ENCODE measurements at places on chromosomes 16 and 17. TPM values are rescaled to one million over a fixed set of nuclear protein-coding genes. Genes with fewer than 3 reads are reported as not detected.

DNA sequence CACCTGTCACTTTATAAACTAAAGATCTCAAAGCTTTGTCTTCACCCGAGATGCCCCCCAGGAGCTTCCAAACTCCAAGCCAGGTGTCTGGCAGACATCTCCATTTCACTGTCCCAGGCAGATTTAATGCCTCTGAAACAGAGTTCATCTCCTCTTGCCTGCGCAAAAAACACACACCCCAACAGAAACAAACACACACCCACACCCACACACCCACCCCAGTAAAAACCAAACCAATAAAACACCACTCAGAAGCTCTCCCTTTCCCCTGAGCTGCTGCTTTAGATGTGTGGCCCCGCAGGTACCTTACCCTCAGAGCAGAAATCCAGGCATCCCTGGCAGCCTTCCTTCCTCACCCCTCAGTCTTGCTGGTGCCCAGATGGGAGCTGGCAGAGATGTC, 14.4 kb downstream of the SEC14L1 start:
- H3K4me3 ChIP-seq, result no peak overlapping the region
- H3K27me3 ChIP-seq, result no peaks in the 10 kb centered on the region
- peaks cover 7% of the 10 kb centered on the region for H3K36me3 ChIP-seq
- H3K27ac ChIP-seq, result peak overlapping the region; percentile 9

DNA sequence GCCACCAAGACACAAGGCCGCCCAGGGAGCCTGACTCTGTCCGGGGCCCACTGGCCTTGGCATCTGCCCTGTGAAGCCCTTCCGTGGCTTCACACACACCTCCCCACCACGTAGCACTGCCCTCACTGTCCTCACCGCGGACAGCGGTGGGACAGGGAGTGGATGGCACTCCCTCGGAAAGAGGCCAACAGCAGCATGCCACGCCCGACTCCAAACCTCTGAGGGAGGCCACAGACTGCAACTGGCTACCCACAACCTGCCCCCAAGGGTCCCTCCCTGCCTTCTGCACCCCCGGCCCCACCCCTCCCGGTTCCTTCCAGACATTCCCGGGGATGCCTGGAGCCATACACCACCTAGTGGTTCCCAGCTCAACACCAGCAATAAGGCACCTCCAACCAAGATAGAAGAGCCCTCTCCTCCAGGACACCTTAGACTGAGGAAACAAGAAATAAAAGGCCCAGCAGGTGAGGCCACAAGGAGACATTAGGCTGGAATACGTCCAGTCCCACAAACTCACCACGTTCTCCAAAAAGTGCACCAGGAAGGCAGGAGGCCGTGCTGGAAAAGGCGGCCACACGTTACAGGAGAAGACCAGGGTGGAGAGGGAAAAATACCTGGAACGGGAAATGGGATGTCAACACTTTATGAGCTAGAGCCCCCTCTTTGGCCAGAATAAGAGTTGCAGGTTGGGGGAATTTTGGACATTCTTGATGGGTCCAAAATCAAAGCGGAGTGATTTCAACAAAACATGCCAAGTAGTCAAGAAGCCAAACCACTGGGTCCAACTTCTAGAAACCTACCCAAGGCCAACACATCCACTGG, 310.0 kb downstream of the SOX9 start:
- H3K4me3 ChIP-seq, result no peak overlapping the region
- no peak for DNase-seq
- no peaks in the 10 kb centered on the region for H3K27me3 ChIP-seq
- H3K36me3 ChIP-seq, result peaks cover 6% of the 10 kb centered on the region
- no peak overlapping the region for H3K27ac ChIP-seq
- peaks cover 35% of the 10 kb centered on the region for H3K4me1 ChIP-seq

- DNase-seq, result no peak
- no peak overlapping the region for H3K4me3 ChIP-seq
- H3K4me1 ChIP-seq, result no peaks in the 10 kb centered on the region
- H3K36me3 ChIP-seq, result no peaks in the 10 kb centered on the region
These were observed 26.4 kb upstream of the SLC7A5 start for GRCh38 chr16:87895641-87896141.

DNA sequence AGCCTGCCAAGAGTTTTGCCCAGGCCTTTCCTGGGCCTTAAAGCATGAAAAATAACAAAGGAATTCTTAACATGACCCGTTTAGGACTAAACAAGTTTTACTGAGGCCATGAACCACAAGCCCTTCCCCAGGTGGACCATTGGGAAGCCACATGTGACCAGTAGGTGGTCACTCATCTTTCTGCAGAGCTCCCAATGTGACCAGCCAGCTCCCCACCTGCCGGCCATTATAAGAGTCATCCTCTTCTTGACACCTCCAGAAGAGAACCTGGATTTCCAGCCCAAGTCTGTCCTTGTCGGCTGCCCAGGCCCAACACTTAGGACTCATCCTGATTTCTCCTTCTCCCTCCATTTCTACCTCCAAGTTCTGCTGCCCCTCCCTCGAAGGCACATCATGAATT, 91.7 kb upstream of the DNAH17 start:
- no peak for DNase-seq
- no peak overlapping the region for H3K27ac ChIP-seq
- no peaks in the 10 kb centered on the region for H3K27me3 ChIP-seq
- peaks cover 3% of the 10 kb centered on the region for H3K36me3 ChIP-seq
- no peak overlapping the region for H3K4me3 ChIP-seq
- peaks cover 15% of the 10 kb centered on the region for H3K4me1 ChIP-seq

- H3K36me3 ChIP-seq, result no peaks in the 10 kb centered on the region
- H3K4me3 ChIP-seq, result no peak overlapping the region
- DNase-seq, result peak; percentile 27
- peaks cover 4% of the 10 kb centered on the region for H3K4me1 ChIP-seq
- H3K27ac ChIP-seq, result no peak overlapping the region
These were observed 48.5 kb upstream of the HELZ start for GRCh38 chr17:67293251-67294203.

DNA sequence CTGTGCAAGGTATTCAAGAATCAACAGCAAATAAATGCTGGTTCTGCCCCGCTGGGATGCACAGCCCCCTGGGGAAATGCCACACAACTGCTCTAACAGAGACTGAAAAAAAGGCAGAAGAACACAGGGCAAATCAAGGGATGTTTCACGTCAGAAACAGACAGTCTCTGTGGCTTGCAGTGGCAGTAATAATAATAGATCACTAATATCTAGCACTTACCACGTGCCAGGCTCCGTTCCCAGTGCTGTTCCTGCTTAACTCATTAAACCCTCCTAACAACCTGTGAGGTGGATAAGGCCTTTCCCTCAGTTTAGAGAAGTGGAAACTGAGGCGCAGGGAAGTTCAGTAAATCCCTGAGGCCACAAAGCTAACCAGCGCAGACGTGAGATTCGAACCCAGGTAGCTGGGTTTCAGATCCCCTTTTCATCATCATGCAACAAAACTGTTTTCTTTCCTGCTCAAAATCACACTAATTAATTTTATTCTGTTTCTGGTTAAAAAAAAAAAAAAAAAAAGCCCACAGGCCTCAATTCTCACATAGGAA, 36.7 kb downstream of the ARHGAP17 start:
- H3K27ac ChIP-seq, result no peak overlapping the region
- H3K4me1 ChIP-seq, result no peaks in the 10 kb centered on the region
- DNase-seq, result no peak
- no peak overlapping the region for H3K4me3 ChIP-seq
- H3K36me3 ChIP-seq, result peaks cover 15% of the 10 kb centered on the region
- no peaks in the 10 kb centered on the region for H3K27me3 ChIP-seq

Gene ZNF500
- 23.9 TPM for total RNA-seq

- peak overlapping the region; percentile 99 for H3K27ac ChIP-seq
- H3K27me3 ChIP-seq, result no peaks in the 10 kb centered on the region
- no peaks in the 10 kb centered on the region for H3K36me3 ChIP-seq
These were observed 19.1 kb downstream of the CUEDC1 start for GRCh38 chr17:57935833-57936807.

DNA sequence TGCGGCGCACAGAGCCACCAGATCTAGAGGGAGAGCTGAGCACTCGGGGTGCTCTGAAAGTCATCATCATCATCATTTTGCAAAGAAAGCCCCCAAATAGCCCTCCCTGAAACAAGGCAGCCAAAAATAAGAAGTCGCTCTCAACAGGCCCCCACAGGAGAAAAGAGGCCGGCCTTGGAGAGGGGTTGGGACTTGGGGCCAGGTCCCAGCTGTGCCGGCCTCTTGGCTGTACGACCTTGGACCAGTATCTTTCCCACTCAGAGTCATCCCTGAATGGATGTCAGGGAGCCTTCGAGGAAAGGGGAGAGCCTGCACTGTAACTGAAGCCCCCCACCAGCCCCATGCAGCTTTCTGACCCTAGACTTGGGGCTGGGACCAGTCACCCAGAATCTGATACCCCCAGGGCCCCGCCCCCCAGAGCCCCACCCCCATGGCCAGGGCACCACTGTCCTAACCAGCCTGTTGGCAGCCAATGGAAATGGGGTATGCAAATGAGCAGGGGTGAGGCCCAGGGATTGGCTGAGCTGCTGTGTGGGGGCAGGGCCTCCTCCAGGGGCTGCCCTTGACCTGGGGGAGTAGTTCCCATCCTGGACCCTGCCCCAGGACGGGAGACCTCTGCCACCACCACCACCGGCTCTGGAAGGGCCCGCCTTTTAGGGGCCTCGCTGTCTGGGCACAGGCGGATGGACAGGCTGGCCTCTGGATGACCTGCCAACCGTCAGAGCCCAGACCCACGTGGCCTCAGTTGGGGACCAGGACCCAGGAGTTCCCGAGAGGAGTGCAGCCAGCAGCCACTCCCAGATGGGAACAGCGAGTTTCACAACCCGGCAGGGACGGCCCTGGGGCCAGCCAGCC, 15.4 kb downstream of the ZFPM1 start:
- no peak for DNase-seq
- H3K27me3 ChIP-seq, result no peaks in the 10 kb centered on the region
- no peak overlapping the region for H3K27ac ChIP-seq
- no peak overlapping the region for H3K4me3 ChIP-seq
- H3K4me1 ChIP-seq, result peaks cover 17% of the 10 kb centered on the region

DNA sequence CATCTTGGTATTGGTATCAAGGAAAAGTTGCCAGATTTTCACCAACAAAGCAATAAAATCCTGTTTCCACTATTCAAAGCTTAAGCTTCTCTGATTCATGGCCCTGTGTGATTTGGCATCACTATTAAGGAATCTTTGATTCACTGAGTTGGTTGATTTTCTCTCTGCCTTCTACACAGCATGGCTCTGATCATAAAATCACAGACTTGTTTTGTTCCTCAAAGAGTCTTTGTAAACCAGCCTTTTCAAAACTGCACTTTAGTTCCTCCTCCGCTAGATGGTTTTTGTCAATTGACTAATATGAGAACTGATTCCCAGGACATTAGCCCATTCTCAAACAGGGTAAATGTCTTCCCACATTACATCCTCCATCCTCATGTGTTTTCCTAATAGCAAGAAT, 197.6 kb downstream of the DNAH9 start:
- no peaks in the 10 kb centered on the region for H3K4me1 ChIP-seq
- no peak for DNase-seq
- H3K27ac ChIP-seq, result no peak overlapping the region
- no peaks in the 10 kb centered on the region for H3K36me3 ChIP-seq
- H3K27me3 ChIP-seq, result no peaks in the 10 kb centered on the region
